ENCODE measurements at places on chromosomes 2 and 18.
A peak's percentile ranks its signal among the peaks of the same experiment; 100 is the strongest.

DNA sequence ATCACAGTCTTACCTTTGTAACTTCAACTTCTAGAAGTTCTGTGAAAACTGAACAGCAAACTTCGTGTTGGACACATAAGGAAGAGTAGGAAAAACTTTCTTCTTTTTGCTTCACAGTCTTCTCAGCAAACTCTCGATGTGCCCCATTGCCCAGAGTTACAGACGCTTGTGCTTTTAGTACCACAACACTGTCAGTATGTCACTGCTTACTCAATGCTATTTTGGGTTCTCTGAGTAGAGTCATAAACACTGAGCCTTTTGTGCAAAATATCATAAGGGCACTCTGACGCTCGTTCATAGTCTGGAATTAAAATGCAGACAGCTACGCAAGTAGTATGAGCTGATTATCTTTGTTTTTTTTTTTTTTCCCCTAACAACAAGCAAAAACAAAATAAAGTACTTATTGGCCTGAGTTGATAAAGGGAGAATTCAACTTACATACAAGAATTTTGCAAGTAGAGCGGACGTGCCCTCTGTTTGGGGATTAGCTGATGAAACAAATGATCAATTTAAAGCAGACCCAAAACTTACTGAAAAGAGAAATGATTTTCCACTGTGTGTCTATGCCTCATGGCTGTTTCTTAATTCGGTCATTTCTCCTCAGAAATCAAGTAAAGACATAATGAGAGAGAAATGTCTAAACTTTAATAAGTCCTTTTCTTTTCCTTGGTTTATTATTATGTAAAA is at the start of gene CDH19:
TSS of gene CDH19 (minus strand) at position 150 of the 687 bp plus-strand sequence. CDS start 31,886 bp downstream, outside the sequence.
- no peak for DNase-seq

- no peak for DNase-seq
These were observed 101.7 kb downstream of the TTC32 start for GRCh38 chr2:19799881-19800780.

DNA sequence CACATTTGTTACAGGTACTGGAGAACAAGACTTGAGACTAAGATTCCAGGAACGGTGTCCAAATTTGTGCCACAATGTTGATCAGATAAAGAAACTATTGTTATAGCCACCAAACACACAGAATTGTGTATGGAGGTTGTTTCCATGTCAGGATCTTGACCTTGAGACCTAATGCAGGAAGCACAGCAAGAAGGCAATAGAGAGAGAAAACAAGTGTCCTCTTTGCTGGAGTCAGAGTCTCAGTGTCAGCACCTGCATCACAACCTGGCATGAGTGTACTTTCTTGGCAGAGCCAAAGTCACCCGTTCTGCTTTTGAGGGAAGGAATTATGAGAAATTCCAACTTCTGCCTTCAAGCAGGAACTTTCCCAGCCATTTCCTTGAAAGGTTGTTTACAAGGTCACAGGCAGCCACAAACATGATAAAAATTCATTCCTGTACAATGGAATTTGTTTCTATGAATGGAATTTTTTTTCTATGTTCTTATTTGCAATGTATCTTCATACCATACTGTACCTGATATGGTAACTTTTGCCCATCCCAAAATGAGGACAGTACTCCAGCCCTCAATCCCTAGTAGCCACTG is 118.4 kb downstream of the PKP4 start:
- peak; percentile 16 for DNase-seq

- DNase-seq = no peak
These were observed 84.3 kb upstream of the FZD7 start for GRCh38 chr2:201949181-201949926.

DNA sequence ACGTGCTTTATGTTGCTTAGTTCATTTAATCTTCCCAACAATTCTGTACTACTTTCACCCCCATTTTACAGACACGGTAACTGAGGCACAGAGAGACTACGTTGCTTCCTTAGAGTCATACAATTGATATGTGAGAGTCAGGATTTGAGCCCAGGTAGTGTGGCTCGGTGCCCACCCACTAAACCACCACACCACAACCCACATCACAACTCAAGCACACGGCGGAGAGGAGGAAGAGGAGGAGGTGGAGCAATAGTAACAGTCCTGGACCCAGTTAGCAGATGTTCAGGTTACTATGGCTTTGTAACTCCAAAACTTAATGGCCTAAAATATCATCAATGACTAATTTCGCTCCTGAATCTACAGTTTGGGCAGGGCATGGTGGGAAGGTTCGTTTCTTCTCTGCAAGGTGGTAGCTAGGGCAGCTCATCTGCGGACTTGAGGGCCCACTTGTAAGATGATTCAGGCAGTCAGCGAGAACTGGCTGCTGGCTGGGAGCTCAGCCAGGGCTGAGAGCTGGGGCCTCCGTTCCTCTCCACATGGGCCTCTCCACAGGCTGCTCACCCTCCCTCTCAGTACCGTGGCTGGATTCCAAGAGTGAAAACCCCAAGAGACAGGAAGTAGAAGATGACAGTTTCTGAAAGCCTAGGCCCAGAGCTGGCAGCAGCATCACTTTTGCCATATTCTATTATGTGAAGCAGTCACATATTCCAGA is 167.1 kb downstream of the ZFP36L2 start:
- peak; percentile 87 for DNase-seq

DNA sequence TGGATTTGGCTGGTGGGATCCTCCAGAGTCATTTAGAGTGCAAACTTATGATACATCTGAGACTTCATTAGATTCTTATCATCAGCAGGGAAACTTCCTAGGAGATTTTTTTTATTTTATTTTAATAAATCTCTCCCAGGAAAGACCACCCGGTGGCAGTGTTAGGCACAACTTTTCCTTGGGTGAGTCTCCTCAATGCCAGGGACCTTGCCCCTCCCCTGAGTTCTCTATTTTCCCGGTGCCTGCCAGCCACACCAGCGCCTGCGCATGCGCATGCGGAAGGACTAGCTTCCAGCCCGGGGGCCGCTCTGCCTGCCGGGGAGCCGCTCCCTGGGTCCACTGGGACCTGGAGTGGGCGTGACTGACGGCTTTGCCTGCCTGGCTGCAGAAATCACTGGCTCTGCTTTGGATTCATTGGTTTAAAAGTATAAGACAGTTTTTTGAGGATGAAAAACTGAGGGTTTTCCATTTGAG is 86.6 kb downstream of the TMEM182 start:
- peak; percentile 86 for DNase-seq

- DNase-seq = no peak
These were observed 385.2 kb downstream of the RIT2 start for GRCh38 chr18:42730272-42730671.

DNA sequence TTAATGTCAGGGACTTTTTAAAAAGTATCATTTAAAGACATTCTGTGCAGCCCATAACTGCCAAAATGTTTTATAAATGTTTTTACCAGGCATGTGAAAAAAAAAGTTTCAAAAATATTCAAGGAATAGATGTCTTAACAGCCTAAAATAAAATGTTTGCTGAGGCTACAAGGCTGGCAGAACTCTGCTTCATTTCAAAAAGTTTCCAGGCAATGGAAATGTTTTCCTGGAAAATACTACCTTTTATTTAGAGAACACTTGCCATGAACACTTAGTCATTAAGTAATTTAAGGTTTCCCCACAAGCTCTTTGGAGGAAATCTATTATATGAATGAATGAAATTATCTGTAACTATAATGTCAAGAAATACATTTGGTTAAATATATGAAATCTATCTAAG is 68.8 kb downstream of the THADA start:
- no peak for DNase-seq

DNA sequence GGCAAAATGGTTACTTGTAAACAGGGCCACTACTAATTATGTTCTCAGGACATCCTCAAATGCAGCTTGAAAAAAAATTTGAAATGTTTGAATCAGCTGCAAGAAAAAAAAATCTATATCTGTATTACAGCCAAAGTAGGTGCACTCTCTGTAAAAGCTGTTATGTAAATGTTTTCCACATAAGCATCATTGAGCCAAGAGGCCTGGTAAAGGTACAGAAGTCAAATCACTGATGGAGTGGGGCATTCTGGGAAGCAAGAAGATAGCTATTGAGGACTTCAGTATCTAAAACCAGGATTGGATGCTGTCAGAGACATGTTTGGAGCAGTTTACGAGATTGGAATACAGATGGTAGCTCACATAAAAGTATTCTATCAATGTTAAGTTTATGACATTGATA is 80.3 kb downstream of the MAPRE2 start:
- DNase-seq = no peak

DNA sequence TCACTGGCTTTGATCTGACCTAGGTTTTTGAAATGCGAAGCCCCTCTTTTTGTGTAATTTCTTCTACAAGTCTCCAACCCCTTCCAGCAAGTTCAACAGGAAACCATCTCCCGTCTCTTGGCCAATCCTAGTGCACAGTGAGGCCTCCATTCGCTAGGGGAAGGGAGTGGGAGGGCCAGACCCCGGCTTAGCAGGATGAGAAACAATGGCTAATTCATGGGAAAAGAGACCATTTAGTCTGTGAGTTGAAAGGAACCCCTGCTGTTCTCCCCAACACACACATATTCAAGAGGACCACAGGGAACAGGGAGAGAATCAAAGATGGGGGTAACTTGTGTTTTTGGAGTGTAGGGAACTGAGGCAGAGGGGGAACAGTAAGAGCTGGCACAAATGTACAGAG is 83.0 kb downstream of the RTN4 start:
- no peak for DNase-seq

GRCh38 chr2:18050001-18050400 is 171.5 kb downstream of the KCNS3 start:
- no peak for DNase-seq

DNA sequence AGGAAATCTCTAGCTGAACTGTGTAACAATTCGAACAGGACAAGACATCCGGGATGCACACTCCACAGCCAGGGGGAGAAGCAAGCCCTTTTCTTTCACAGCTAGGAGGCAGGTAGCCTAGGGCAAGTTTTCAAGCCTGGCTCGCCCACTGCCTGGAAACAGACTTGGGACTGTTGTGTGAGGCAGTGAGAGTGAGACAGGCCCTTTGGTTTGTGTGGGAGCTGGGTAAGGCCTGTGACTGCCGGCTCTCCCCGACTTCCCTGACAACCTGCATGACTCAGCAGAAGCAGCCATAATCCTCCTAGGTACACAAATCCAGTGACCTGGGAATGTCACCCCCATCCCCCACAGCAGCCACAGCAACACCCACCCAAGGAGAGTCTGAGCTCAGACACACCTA is 179.7 kb downstream of the WDPCP start:
- DNase-seq = peak; percentile 27

DNA sequence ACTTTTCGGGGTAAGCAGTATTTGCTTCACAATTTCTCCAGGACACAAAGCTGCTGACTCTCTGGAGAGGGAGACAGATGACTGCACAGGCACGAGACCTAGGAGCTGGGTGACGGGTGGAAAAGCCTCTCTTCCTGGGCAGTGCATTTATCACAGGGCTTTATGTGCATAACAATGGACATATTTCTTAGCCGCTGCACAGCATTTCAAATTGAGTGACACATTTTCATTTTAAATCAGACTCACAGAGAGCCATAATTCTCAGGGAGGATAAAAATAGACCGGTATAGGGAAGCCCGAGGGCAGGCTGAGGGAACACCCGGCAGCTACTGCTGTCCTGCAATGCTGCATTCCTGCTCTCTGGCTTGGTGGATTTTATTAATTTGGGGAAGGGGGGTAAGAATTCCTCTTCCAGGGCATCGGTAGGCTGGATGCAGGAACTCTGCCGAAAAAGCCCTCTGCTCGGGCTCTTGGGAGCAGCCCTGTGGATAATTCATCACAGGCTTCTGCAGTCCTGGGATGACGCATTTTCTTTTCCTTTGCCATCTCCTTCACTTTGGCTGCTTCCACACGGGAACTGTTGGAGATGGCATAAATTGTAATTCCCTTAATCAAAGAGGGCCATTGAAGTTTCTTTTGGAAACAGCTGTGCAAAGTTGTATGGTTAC is 108.1 kb upstream of the ACAA2 start:
- peak; percentile 53 for DNase-seq

DNA sequence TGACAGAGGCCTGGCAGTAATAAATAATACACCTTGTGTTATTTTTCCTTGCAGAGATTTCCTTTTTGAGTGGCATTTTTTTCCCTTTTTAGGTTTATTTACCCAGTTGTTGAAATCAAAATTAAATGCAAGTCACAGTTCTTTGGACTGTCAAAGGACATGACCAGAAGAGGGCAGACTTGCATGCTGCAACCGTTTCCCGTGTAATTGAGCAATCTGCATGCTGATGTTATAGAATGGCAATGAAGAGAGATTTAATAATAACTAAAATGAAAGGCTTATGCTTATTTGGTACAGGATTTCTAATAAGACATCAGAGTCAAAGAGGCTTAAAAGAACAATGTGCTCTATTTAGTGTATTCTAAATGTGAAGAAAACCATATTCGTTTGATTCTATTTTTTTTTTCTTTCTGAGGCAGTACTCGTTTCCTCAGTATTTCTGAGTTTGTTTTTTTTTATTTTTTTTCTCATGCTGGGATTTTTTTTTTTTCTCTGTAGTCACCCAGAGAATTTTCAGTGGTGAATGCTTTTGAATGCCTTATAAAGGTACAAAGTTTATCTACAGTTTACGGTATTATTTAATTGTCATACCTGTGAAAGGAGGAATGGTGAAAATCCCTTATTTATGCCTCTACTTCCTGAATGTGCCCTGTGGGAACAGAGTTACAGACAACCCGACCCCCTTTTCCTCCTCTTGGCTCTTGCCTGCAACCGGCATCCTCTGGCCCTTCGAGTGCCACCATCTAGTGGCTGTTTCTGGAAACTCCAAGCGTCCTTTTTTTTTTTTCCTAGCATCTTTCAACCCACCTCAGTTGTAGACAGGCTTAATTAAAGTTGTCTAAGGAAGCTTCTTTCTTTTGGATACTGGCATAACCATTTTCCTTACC is 368.5 kb downstream of the LRRTM1 start:
- peak; percentile 49 for DNase-seq

DNA sequence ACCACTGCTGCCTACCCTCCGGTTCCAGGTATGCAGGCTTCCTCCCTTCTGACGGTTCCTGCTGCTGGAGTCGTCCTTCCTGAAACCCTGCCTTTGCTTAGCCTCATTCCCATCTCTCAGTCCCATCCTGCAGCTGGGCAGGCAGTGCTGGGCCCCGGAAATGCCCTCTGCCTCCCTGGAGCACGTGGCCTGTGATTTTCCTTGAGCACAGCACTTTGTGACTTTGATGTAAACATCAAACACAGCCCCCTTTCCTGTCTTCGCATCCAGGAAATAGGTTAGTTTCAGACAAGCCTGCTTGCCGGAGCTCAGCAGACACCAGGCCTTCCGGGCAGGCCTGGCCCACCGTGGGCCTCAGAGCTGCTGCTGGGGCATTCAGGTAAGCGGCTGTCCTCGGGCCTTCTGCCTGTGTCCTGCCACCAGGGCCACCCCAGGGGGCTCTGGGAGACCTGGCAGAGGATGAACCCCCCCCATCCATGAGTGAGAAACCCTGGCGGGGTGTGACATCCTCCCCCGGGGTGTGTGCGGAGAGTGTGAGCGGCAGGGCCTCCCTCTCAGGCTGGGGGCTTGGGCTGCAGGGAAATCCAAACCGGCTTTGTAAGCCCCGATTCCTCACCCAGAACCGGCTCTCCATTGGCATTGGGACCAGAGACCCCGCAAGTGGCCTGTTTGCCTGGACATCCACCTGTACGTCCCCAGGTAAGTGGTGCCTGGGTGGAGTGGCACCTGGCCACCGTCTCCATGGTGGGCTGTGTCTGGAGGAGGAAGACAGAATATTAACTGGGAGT is at the start of gene ZAP70:
TSS of gene ZAP70 (plus strand) at position 281 of the 788 bp plus-strand sequence. CDS start 10,461 bp downstream, outside the sequence.
- DNase-seq = no peak
